ENCODE measurements at places on chromosomes 5 and 9.

DNA sequence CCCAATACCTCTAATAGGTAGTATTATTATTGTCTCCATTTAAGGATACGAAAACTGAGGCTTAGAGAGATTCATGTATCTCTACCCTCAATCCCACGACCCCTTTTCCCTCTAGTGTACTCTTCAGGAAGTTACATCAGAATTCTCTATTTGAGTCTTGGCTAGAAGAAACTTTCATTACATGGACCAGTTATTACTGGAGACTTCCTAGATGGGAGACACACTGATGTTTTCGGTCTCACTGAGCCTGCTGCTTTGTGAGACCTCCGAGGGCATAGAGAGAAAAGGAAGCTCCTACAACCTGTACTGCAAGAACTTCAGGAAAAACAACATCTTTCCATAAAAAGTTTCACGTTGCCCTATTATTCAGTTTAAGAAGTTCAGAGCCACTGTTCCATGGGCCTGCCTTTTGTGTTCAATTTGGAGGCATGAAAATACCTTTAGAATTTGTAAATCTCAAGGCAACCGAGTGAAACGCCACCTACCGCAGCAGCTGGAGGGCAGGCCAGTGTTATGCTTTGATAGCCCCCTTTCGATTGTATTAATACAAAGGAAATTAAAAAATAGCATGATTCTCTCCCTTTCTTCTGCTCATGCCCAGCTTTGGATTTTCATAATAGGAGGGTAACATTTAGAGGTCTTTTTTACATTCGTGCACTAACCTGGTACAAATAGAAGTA is 223.3 kb downstream of the EBF1 start:
- no peak for DNase-seq

DNA sequence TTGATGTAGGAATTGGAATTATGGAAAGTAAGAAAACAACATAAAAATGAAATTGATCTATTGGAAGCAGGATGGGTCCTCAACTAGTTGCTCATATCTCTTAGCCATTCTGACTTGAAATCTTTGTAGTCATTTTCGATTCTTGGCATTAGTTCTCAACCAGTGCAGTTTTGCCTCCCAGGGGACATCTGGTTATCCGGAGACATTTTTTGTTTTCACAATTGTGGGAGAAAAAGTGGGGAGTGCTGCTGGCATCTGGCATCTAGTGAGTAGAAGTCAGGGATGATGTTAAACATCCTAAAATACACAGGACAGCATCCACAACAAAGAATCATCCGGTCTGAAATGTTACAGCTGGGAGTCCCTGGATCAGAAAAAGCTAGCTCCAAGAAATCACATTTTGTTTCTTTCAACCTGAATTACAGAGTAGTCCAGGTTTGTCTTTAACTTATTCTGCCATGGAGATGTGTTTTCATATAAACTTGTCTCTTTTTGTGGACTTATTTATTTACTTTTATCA is 74.9 kb downstream of the FBXL7 start:
- DNase-seq = no peak

DNA sequence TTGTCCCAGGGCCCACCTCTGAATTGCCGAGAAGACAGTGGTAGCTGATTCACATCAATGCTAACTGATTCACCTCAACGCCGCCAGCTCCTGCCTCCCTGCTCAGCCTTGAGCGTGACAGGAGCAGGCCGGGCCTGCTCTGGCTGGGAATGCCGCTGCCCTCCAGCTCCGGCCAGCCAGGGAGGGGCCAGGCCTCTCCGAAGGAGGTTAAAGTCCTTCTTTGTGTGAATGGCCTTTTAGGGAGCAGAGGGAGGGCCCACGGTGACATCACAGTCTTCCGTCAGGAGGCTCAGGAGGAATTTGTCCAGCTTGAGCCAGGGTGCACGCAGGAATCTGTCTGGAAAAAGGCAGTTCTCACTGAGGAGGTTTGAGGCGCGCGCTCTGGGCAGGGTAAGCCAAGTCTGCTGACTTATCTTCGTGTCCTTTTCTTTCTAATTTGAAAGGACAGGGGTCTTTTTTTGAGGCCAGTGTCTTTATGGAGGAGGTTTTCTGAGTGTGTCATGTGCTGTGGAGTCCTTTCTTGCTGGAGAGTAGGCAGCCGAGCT is 82.7 kb downstream of the C9orf152 start:
- DNase-seq = no peak

DNA sequence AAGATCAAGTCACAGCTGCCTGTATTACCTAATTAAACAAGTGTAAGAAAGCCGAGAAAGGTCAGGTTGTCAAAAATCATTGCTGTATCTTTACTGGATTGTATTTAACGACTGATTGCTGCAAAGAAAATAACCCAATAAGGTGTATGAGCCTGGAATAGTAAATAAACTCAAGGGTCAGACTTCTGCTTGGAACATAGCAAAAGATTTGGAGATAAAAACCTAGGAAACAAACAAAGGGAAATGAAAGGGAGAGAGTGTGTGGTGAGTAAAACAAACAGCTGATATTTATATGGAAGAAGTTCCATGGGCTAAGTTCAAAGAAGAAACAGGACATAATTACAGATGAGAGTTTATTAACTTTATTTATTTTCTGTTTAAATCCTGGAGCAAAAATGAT is 354.0 kb downstream of the TLR4 start:
- DNase-seq = no peak

- DNase-seq = no peak
Measured at GRCh38 chr5:6788439-6788838, 75.2 kb downstream of the TENT4A start.

DNA sequence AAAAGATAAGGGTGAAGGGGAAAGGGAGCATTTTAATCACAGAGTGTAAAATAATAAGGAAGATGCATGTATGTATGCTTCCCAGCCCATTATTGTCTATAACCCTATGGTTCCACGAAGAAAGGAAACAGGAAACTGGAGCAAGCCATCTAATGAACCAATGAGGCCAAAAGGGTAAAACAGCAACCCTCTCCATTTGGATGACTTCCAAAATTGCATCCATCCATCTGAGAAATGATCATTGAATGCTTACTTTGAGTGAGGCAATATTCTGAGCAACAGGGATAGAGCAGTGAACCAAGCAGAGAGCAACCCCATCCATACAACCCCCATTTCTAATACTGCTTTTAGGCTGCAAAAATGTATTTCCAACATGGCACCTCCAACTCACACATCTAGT is 46.9 kb downstream of the ARL15 start:
- no peak for DNase-seq

- no peak for DNase-seq
Measured at GRCh38 chr9:14058325-14058688, 255.6 kb downstream of the NFIB start.

DNA sequence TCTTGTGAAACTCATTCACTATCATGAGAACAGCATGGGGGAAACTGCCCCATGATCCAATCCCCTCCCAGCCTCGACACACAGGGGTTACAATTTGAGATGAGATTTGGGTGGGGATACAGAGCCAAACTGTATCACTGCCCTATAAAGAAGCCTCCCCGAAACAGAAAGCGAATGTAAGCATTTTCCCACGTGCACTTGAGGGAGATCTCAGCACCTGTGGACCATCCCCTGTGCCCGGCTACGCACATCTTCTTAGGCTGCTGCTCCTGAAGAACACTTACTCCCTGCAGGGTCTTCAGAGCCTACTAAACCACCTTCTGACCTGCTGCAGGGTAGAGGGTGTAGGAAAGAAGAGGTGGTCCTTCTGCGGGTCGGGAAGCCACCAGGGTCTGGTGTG is 410.2 kb upstream of the IRX2 start:
- no peak for DNase-seq

- no peak for DNase-seq
Measured at GRCh38 chr9:125462861-125463291, 201.2 kb downstream of the GAPVD1 start.

DNA sequence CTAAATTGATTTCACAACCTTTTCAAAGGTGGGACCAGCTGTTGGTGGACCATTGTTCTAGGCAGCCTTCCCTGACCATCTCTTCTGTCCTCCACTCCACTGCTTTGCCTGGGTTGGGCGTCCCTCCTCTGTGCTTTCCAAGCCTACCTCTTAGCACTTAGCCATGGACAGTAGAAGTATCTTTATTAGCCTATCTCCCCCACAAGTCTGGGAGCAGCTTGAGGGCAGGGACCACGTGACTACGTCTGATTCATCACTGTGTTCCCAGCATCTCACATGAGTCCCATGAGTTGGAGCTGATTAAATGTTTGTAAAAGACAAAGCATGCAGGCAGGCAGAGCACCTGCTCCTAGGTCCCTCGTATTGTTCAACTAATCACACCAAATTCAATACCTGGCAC is 20.9 kb downstream of the MORN5 start:
- no peak for DNase-seq

DNA sequence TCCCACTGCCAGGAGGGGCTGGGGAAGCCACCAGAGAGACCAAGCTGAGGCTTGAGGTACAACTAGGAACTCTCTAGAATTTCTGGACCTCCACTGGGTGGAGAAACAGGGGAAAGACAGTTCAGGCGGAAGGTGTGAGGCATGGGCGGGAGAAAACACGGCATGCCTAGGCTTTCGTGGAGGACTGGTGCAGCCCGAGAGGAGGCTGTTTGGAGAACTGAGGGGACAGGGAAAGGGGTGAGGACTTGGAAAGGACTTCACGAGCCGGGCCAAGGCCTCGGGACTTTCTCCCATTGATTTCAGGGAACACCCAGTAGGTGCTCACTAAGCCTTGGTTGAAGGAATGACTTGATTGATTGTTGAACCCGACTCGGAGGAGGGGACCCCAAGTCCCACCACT is 9.5 kb upstream of the ADGRD2 start:
- no peak for DNase-seq

DNA sequence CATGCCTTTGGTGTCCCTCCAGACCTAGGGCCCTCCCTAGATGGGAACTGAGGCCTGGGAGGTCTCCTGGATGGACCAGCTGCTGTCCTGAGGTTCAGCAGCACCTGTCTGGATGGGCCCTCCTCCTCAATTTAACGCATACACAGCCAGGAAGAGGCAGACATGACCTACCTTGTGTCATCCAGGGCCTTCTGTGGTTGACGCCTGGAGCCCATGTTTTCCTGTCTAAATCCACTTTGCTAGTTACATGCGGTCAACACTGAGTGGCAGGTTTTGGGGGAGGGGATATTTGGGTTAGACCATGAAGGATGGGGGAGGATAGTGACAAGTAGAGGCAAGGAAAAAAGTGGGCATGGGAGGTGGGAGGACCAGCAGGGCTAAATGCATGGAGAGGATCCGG is 3.1 kb upstream of the STC2 start:
- no peak for DNase-seq

DNA sequence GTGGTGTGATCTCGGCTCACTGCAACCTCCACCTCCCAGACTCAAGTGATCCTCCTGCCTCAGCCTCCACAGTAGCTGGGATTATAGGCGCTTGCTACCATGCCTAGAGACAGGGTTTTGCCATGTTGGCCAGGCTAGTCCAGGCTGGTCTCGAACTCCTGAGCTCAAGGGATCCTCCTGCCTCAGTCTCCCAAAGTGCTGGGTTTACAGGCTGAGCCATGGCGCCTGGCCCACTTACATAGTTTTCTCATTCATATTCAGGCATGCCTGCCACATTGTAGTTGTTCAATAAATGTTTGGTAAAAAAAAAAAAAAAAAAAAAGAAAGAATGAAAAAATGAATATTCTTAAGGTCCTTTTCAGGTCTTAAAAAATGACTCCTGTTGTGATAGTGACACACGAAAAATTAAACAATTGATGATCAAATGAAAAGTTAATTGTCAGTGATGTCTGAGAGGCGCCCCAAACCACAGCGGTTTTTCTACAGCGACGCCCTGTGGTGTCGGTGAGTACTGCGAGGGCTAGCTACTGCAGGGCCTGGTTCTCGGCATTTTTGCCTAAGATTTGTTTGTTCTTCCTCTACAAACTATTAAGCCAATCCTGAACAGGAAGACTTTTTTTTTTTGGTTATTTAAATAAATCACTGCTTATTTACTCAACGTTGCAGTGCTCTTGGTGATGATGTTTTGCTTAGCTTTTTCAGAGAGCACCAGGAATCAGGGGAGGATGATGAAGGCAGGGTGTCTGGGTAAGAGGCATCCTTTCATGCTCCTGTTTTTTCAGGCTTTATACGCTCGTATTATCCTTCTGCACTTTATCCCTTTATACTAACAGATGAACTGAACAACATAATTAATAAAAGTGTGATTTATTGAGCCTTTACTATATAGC is 67.0 kb upstream of the DPYSL3 start:
- DNase-seq = no peak

DNA sequence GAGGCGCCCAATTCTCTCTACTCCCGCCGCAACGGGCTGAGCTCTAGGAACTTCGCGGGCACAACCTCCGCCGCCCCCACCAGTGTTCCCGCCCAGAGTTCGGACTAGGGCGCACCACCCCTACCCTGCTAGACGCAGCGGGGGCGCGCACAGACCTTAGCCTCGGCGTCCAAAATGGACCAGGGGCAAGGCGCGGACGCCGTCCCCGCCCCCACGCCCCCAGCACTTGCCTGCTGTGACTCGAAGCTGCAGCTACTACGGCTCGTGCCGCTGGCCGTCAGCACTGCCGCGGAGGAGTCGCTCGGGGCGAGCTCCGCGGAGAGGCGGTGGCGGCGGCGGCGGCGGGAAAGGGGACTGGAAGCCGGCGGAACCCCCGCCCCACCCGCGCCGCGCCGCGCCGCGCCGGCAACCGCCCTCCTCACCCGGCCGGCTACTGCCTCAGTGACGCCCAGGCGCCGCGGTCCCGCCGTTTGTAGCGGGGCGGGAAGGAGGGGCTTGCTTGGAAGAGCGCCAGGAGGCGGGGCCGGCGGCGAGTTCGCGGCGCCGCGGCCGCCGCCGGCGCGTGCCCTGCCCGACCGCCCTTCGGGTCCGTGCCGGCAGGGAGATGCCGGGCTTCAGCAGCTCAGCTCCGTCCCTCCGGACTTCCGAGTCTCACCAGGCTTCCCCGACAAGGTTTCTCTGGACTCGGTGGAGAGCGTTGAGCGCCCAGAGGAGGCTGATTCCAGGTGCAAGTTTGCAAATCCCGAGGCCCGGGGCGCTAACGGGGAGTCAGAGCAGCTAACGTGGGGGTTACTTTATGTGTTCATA is 4.5 kb downstream of the ELAVL2 start:
- no peak for DNase-seq

- peak; percentile 49 for DNase-seq
Measured at GRCh38 chr5:119411361-119412278, 40.7 kb upstream of the HSD17B4 start.

- no peak for DNase-seq
Measured at GRCh38 chr9:18143073-18143745, 330.7 kb upstream of the ADAMTSL1 start.

DNA sequence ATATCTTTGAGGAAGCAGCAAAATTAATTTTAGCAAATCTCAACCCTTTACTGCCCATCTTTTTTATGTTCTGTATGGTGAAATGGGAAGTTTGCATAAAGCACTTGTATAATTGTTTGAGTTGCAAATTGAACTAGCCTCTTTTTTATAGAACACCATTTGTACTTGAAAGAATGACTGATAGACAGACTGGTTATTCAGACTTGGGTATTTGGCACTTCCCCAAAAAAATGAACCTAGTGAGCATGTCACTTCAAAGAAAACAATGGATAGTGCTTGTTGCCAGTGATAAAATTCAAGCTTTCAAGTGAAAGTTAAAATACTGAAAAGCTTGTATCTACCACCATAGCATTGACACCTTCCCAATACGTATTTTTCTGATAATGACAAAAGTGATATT is 115.8 kb downstream of the ERCC6L2 start:
- DNase-seq = no peak
